ENCODE measurements at places on chromosomes 4 and X.
A peak's percentile ranks its signal among the peaks of the same experiment; 100 is the strongest.

DNA sequence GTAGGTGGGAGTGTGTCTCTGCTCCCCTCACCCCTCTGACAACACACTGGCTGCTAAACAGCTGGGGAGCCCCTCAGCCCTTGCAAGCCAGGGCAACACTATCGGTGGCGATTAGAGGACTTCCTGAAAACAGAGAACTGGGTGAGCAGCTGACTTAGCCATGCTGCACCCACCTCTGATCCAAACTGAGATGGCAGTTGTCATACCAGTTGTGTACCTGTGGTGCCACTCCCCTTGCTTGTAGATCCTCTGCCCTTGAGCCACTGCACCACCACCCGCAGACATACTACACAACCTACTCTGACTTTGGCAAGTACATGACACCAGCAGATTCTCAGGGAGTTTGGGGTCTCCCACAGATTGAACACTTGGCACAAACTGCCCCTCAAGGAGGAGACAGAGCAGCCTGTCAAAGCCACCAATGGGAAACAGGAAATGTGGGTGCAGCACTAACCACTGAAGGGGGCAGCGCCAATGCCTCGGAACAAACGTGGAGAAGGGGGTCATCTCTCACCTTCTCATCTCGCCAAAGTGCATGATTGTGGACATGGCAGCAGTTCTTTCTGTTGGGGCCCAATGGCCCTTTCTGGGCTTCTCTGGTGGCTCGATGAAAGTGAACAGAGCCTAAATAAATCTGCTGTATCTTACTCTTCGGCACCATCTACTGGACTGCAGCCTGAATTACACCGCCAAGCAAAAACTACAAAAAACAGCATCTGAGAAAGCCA, 119.8 kb downstream of the NEK1 start:
- peak; percentile 9 for DNase-seq

DNA sequence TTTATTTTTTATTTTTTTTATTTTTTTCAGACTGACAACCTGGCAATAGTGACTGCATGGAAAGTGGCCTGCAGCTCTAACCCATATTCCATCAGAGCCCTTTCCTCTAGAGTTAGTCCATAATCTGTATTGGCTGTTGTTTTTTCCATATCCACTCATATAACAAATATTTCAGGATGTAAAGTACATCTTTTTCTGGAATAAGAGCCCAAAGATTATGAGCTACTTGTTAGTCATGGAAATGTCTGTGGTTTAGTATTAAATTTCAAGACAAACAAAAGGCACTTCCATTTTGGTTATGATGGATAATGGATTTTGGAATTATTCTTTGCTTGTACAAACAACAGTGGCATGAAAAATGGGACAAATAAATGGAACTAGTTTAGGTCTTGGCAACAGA, 296.0 kb upstream of the HS3ST1 start:
- no peak for DNase-seq

GRCh38 chr4:88814043-88814617, 116.5 kb upstream of the NAP1L5 start:
- DNase-seq, result peak; percentile 57

GRCh38 chrX:102712216-102712966, at the start of gene GPRASP2:
GPRASP2 (plus strand) TSS chrX:102712448; CDS start chrX:102714870, 2,422 bp downstream.
- peak; percentile 25 for DNase-seq

- no peak for DNase-seq
These were observed 58.0 kb downstream of the SH3BGRL start for GRCh38 chrX:81259714-81260395.

DNA sequence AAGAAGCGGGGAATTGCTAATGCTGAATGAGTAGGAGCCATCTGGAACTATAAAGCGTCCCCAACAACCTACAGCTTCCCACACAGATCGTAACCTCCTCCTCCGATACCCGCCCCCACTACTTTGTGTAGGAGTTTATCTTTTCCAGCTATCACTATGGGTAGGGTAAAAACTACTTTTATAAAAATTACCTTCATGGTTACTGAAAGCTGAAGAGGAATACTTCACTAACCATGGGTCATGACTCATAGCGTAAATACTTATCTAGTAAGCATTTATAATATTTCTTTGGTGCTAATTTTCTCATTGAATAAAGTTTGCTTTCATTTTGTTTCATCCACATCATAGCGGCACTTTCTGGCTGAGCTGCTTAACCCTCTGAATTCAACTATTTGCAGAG, 79.4 kb upstream of the TNIP3 start:
- no peak for DNase-seq

- DNase-seq, result no peak
These were observed 100.1 kb downstream of the LCORL start for GRCh38 chr4:17921451-17921850.

GRCh38 chrX:48578661-48579128, 4.4 kb downstream of the RBM3 start:
- DNase-seq, result no peak

- DNase-seq, result no peak
These were observed 32.9 kb downstream of the USP9X start for GRCh38 chrX:41118156-41118555.

GRCh38 chrX:112731793-112732192, 52.1 kb upstream of the LHFPL1 start:
- DNase-seq, result no peak

Data from NCI-H2081 (cell line).